A172 (cell line): ENCODE measurements at places on chromosomes 13 and 19. TPM values are rescaled to one million over a fixed set of nuclear protein-coding genes. Genes with fewer than 3 reads are reported as not detected.

The KIR2DL4 gene
- total RNA-seq = not detected in 2 replicates

The C13orf46 gene
- 0.02 and 0.12 TPM in 2 replicates for total RNA-seq

The CEACAM20 gene
- total RNA-seq = not detected in 2 replicates

DNA sequence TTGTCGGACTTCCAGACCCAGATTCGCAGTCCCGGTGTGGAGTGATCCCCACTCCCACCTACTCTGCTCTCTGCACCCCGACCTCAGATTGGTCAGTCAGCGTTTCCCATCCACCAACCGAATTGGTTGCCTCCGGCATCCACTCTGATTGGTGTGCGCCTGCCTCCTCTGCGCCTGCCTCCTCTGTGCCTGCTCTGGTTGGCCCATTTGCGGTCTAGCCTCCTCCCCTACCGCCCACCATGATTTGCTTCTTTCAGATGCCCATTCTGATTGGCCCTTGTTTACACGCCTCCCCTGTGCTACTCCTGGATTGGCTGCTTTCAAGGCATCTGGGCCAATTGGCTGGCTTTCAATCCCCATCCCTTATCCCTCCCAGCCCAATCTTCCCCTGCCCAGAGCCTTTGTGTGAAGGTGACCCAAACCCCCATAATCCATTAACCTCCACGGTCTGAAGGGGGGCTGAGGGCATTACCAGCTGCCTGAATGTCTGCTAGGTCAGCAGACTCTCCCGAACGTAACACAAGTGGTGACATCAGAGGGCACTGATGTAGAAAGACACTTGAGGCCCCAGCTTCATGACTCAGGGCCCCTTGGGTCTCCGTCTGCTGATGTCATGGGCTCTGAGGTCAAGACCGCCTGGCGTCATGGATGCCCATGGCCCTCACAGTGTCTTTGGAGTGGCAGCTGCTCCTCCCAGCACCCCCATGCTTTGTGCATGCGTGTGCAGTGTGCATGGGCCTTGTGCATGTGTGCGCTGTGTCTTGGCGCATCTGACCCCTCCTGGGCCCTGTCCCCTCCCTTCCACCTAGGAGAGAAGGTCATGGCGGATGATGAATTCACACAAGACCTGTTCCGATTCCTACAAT is 80.4 kb downstream of the MAP4K1 start:
- DNase-seq = no peak

DNA sequence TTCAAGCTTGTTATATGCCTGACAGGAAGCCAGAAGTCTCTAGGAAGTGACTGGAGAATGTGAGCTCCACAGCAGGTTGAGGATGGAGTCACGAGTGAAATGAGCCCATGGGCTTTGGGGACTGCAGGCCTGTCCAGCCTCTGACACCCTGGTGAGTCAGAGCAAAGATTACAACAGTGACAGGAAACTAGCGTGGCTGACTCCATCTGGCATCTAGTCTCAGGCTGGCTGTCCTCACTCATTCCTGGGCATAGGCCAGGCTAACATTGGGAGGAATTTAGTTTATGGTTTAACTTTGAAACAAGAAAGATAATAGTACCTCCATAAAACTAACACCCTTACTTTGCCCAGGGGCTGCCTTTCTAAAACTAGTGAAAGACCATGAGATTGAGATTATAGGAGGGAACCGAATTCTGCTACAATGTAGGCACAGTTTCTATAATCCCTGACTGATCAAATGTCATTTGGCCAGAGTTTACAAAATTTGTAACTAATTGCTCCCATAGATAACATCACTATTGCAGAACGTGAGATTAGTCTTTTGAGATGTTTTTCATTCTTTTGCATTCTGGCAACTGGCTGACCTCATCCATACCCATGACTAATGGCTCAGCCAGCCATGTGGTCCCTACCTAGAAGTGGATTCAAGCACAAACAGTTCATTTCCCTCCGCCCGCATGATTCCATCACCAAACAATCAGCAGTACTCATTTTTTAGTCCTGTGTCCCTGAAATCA is 28.4 kb downstream of the PSG1 start:
- DNase-seq = peak; percentile 99

DNA sequence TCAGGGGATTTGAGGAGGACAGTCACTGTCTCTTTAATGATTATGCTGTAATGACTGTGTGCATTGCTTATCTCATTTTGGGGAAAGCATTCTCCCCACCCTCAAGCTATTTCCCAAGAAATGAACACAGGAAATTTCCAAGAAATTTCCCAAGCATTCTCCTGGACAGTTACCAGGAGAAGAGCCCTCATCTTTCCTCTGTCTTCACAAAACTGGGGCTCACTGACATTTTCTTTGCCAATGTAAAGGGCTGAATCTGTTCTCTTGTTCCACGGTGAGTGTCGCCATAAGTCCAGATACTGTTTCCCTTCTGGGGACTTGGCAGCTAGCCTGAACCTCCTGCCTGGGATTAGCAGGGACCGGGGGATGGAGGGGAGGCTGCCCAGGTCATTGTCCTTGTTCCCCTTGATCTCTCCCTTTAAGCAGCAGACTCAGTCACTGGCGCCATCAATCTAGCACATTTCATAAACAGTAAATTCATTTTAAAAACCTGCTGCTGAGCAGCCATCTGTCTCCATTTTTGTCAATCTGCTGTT is 172.8 kb downstream of the DNAJC15 start:
- no peak for DNase-seq

DNA sequence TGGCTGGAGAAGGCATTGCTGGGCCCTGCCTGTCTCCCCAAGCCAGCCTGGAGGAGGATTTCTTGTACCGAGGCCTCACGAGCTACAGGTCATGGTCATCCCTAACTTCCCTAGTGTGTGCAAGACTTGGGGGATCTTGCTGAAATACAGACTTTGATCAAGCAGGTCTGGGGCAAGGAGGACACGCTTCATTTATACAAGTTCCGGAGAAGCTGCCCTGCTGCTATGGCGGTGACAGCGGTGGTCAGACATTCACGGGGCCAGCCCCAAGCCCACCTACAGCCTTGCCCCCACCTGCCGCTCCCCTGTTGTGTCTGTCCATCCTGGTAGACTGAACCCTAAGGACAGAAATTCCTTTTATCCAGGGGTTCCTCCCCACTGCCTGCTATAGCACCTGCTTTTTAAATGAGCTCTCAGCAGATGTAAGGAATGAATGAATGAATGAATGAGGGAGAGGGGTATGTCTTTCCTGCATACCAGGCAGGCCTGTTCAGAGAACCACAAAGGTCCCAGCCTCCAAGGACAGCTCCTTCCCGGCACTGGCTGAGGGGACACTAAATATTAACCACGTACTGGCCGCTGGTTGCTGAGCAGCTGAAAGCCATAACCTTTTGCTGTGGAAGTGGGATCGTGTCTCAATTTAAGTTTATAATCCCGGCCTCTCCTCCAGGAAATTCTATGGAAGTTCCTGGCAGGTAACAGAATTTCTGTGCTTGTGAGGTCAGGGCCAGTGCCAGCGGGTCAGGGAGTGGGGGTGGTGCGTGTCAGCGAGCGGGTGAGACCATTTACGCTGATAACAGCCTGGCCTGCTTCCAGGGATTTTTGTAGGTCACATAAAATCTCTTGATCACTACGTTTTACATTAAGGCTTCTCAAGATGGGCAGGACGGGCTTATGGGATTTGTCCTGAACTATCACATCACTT is 27.1 kb downstream of the TSSK6 start:
- DNase-seq = peak; percentile 18

DNA sequence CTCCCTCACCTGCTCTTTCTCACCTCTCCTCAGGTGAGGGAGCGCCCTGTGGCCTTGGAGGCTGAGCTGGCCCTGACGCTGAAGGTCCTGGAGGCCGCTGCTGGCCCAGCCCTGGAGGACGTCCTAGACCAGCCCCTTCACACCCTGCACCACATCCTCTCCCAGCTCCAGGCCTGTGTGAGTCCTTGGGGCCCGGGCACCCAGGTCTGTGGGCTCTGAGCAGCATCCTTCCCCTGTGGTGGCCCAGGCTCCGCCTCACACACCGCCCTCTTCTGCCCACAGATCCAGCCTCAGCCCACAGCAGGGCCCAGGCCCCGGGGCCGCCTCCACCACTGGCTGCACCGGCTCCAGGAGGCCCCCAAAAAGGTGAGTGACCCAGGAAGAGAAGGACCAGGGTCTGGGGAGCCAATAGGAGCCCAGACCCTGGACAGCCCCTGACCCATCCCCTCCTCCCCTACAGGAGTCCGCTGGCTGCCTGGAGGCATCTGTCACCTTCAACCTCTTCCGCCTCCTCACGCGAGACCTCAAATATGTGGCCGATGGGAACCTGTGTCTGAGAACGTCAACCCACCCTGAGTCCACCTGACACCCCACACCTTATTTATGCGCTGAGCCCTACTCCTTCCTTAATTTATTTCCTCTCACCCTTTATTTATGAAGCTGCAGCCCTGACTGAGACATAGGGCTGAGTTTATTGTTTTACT is 1.9 kb downstream of the IFNL1 start:
- no peak for DNase-seq

- DNase-seq = no peak
Observed at GRCh38 chr19:38204096-38204495, 19.9 kb downstream of the DPF1 start.

DNA sequence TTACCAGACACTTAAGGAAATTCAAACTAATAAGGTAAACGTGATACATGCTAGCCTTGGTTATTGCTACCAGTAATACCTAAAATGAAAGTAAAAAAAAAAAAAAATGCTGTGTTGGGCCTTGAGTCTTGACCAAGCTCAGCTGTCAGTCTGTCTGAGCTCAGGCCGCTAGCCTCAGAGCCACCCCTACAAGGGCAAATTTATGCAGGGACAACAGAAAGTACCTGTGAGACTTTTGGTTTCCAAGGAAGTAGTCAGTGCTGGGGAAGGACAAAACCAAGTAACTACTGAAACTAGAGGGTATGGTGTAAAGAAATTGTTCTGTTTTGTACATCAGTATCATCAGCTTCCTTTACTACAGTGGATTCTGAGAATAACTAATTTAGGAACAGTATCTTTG is 134.3 kb upstream of the SLITRK5 start:
- no peak for DNase-seq

- no peak for DNase-seq
Observed at GRCh38 chr13:113361406-113361805, 2.5 kb downstream of the GRTP1 start.

- DNase-seq = no peak
Observed at GRCh38 chr19:5035105-5035761, 66.3 kb downstream of the KDM4B start.

DNA sequence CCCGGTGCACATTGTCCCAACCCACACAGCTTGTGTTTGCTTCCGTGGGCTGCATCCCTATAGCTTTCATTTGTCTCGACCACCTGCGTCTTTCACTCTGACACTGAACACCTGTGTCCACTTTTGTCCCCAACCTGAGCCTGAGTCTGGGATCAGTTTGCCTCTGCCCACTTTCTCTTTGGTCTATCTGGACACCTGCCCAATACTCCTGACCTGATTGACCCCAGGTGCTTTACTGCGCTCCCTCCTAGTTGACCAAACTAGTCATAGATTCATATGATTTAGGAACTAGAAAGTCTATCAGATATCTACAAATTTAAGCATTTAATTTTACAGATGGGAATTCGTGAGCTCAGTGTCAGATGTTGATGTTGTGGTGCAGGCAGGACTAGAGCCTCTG is 209.9 kb downstream of the DCT start:
- DNase-seq = no peak

DNA sequence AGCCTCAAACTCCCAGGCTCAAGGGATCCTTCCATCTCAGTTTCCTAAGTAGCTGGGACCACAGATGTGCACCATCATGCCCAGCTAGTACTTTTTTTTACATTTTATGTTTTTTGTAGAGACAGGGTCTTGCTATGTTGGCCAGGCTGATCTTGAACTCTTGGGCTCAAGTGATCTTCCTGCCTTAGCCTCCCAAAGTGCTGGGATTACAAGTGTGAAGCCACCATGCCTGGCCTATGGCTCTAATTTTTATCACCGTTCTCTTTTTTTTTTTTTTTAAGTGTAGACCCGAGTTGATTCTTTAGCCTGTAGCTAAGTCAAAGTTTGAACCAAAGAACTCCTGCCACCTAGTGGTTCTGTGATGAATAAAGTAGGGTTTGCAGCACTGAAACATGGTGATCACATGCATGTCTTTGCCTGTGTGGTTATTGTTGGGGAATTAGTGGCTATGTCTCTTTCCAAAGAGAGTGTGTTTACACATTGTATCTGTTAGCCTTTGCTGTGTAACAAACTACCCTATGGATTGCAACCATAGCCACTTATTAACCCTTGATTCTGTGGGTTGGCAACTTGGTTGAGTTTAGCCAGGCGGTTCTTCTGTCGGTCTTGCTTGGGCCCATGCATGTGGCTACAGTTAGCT is 11.6 kb downstream of the NFILZ start:
- peak; percentile 70 for DNase-seq

DNA sequence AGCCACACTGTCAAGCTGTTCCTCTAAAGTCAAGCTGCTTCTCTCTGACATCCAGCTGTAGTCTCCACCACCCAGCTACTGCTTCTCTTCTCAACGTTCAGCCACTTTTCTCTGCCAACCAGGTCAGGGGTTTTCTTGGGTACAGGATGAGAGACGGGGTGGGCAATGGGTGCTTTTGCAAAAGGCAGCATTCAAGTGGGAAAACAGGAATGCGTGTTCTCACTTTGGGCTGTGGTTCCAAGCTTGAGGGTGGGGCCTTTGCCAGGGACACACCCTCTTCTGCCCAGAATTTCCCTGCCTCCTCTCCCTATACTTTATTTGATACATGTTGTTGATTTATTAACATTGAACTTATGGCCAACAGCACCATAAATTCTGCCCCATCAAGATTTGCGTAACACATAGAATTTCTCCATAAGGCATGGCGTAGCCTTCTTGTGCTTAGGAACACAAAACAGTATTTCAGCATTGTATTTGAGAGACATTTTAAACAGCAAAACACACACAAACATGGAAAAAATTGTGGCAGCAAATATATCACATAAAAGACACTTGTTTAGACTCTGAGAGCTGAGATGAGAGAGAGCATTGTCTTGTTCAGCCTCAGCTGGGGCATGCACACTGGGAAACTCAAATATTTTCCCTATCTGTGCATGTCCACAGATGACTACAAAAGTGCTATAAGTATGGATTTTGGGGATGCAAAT is 392.8 kb downstream of the SLITRK6 start:
- DNase-seq = no peak

DNA sequence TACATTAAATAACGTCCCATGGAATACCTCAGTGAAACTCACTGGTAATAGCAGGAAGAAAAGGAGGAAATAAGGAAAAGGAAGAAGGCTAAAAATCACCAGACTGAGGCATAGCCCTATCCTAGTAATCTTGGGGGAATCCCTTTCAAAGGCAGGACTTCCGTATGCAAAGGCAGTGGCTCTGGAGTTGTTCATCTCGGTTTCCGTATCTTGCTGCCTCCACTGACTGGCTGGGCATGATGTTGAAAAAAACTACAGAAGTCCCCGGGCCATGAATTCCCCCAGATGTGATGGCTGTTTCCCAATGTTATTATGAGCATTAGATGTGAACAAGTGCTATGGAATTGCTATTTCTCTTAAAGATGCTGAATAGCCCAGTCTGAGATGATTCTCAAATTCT is 5.5 kb downstream of the FPR2 start:
- no peak for DNase-seq

- no peak for DNase-seq
Observed at GRCh38 chr13:25928941-25929505, 122.8 kb downstream of the SHISA2 start.

GRCh38 chr19:57786286-57786685 is 16.8 kb downstream of the ZNF586 start:
- no peak for DNase-seq
